ENCODE measurements at places on chromosomes 11 and 22.

DNA sequence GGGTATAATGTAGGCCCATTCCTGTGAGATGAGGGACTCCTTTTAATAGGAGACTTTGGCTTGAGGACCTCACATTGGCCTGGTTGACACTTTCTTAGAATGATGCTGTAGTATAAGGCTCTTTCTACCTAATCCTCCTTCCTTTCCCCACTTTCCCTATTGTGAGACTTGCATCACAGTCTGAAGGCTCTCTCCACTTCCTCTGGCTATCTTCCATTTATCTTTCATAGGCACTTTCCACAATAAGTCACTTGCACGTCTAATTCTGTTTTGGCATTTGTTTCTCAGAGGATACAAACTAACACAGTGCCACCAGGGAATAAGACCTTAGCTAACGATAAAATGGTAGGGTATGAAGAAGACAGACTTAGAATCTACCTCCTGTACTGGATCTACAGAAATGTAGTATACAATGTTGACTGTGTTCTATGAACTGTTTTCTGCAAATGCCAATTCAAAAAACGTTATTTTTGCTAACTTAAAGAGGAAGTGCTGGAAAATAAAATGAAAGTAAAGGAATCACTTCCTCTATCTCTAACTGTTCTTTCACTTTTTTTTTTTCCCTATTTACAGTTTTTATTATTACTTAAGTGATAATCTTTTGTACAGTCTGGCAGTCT lies 17.9 kb upstream of the PDE3B start:
- no peak for DNase-seq

GRCh38 chr11:30113326-30113898 lies 96.6 kb upstream of the KCNA4 start:
- DNase-seq = no peak

DNA sequence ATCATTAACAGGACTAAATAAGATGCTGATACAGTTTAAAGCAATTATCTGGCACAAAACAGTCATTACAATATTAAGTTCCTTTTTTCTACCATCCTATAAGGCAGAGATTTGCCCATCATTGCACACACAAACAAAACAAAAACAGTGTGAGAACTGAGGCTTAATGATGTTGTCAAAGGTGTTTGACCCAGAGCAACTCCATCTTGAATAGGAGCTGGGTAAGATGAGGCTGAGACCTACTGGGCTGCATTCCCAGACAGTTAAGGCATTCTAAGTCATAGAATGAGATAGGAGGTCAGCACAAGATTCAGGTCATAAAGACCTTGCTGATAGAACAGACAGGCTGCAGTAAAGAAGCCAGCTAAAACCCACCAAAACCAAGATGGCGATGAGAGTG lies 33.2 kb downstream of the CTSC start:
- DNase-seq = no peak

GRCh38 chr11:56234155-56234554 lies at the start of gene OR5T2:
OR5T2 (minus strand) TSS chr11:56234255; CDS start chr11:56233062, 1,193 bp downstream.
- no peak for DNase-seq

DNA sequence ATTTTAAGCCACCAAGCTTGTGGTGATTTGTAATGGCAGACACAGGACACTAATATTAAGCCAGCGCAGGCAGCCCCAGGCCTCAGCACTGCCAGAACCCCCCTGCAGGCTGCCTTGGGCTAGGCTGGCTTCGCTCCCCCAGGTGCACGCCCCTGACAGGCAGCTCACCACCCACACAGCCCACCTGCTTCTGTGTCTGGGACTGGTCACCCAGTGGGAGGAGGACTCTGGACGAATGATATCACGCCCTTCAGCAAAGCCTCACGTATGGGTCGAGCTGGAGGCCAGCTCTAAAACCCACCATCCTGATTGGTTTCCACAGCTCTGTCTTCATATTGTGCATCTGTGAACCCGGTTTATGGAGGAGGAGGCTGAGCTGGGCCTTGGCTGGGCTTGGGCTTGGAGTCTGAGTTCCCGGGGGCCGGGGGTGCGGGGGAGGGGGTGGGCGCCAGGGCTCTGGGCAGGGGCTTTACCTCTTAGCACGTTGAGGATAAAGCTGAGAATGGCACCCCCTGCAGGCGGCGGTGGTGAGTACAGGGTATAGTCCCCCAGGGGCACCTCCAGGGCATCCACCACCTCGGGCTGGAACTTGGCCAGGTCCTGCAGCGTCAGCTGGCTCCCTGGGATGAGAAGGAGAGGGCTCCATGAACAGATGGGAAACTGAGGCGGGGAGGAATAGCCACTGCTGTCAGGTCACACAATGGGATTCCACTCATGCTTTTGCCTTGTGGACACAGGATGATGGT lies 13.8 kb downstream of the GGT5 start:
- DNase-seq = no peak

GRCh38 chr11:128734103-128734831 lies 40.4 kb downstream of the FLI1 start:
- no peak for DNase-seq

DNA sequence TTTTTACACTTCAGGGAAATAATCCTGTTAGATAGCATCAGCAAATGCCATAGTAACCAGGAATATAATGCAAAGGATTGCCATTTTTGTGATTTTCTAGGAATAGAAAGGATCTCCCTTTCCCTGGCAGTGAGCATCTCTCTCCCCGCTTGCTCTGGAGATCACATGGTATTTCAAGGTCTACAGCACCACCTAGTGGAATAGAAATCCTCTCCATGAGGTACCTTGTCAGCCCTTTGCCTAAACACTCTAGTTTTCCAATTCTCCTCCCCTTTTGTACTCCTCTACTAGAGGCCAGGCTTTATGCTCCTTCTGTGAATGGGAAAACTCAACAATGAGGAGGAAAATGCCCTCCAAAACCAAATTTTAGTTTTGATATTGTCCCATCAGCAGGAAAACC lies 78.4 kb downstream of the XRRA1 start:
- no peak for DNase-seq

GRCh38 chr11:119759324-119759723 lies 30.3 kb upstream of the NECTIN1 start:
- no peak for DNase-seq
